ENCODE measurements at places on chromosomes 11 and 22.

- DNase-seq = no peak
Observed at GRCh38 chr11:132312161-132312560, 941.7 kb downstream of the NTM start.

- DNase-seq = peak; percentile 3
Observed at GRCh38 chr11:121063728-121064127, 37.3 kb upstream of the TECTA start.

GRCh38 chr11:2290351-2290841 lies 11.3 kb downstream of the C11orf21 start:
- no peak for DNase-seq

DNA sequence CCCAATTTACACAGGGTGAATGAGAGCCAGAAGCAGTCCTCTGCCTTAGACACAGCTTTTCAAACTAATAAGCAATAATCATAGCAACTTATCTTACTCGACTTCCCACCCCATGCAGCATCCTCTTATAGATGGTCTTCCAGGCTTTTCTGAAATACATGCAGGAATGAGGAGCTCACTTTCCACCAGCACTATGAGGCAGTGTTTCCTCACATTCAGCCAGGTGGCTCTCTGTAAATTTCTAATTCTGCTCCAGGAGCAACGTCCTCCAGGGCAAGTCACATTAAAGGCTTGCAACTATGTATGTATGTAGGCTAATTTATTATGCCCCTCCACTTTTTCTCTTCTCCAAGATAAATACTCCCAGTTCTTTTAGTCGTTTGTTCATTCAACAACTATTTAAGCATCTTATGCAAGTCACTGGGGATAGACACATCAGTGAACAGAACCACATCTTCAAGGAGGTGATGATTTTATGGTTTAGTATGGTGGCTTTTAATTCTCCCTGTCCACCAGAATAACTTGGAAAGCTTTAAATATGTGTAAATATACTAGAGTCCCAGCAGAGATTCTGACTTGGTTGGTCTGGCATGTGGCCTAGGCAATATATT lies 59.9 kb downstream of the PAK1 start:
- no peak for DNase-seq

DNA sequence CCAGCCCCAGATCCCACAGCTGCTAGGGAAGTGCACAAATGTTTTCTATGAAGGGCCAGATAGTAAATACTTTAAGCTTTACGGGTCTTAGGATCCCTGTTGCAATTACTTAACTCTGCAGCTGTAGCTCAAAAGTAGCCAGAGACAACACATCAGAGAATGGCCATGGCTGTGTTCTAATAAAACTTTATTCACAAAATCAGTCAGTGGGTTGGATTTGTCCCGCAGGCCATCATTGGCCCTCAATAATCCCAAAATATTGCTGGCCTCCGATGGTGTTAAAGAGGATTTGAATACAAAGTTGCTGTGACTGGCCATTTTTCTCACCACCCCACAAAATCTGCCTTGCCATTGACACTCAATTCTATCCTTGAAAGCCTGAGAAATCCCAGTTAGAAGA lies 49.6 kb downstream of the ISX start:
- no peak for DNase-seq

DNA sequence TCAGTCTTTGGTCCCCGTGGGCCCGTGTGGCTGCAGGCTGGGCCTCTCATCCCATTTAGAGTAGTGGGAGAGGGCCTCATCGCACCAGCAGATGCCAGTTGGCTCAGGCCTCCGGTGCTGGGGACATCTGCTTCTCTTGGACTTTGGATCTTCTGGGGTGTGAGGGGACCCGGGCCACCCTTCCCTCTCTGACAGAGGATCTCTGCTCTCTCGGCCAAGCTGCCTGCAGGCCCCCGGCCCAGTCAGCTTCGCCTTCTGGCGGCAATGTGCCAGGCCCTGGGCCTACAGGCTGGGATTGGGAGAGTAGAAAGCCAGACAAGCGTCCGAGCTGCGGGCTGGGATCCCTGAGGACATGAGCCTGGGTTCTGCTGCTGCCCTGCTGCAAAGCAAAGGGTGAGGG lies 15.0 kb upstream of the FGF3 start:
- DNase-seq = no peak

GRCh38 chr11:34468209-34468841 lies 29.6 kb downstream of the CAT start:
- DNase-seq = peak; percentile 5

GRCh38 chr11:11505190-11505589 lies 116.6 kb downstream of the GALNT18 start:
- DNase-seq = no peak

DNA sequence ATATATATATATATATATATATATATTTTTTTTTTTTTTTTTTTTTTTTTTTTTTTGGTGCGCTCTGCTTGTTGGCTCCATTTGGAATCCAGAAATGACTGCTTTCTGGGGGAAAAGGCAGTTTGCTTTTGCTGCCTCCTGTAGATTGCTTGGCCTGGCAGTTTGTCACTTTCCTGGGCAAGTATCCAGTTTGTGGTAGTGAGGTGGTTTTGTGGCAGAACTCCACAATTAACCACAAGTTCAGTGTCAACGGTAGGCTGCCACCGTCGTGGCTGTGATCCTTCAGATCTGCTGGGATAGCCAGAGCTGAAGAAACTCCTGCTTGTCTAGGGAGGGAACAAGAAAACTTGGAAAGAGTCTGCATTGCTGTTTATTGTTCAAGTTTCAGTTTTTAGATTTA lies 5.0 kb upstream of the PDE3B start:
- peak; percentile 29 for DNase-seq

GRCh38 chr11:107752508-107752907 lies 40.7 kb upstream of the SLN start:
- no peak for DNase-seq

- no peak for DNase-seq
Observed at GRCh38 chr11:62431171-62431901, 12.5 kb downstream of the SCGB1A1 start.

DNA sequence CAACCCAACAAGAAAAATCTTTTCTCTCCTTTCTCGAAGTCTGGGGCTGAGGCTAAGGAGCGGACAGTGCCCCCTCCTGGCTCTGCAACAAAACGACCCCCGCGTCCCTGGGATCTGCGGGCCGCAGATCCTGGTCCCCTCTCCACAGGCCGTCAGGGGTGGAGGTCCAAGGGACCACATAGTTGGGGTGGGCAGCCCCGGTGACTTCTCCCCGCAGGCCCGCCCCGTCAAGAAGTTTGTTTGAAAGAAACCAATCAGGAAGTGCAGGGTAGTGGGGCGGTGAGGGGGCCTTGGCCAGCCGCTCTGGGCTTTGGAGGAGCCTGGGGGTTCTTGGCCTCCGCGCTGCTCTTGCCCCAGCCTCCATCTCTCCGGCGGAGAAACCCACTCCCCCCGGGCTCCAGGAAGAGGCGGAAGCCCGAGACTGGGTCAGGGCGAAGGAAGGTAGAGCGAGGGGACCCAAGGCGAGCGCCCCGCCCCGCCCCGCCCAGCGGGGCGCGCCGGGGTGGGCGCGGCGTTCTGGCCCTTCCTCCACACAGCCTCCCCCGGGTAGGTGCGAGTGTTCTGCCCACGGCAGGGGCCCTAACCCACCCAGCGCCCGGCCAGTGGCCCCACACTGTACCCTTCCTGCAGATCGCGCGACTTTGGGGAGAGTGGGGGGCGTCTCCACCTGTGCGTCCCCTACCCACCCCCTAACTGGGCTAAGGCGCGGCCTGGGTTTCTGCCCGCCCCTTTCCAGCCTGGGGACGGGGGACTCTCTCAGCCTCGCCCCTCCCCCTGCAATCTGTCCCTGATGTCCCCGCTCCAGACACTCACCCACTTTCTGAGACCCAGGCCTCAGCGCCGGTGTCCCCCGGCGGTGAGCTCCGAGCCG lies 1.3 kb downstream of the TP53I11 start:
- peak; percentile 62 for DNase-seq

Data from CD8-positive, alpha-beta T cell (primary cell).